Left lung (tissue), 14 donors: ENCODE measurements at places on chromosomes 5 and 9. TPM values are rescaled to one million over a fixed set of nuclear protein-coding genes. Genes with fewer than 3 reads are reported as not detected.

DNA sequence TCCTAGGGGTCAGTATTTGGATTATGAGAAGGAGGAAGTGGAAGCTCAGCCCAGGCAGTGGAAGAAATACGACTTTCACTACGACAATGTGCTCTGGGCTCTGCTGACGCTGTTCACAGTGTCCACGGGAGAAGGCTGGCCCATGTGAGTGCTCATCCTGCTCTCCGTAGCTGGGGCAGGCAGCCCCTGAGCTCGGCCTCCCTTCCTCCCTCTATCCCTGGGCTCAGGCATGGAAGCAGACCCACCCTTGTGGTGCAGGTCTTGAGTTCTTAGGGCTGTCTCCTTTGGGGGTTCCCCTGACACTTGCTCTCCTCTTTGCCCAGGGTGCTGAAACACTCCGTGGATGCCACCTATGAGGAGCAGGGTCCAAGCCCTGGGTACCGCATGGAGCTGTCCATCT, 180.1 kb downstream of the CACNA1B start:
- DNase-seq: no peak

The PCSK1 gene
- 0.64 TPM for polyA plus RNA-seq

- DNase-seq: no peak
Observed at GRCh38 chr9:107375651-107376369, 92.7 kb downstream of the RAD23B start.

The PCDHGB3 gene
- 2.7 TPM for polyA plus RNA-seq

GRCh38 chr9:13503599-13503998, 224.1 kb upstream of the MPDZ start:
- DNase-seq: no peak

The GMCL2 gene
- not detected for polyA plus RNA-seq

- DNase-seq: no peak
Observed at GRCh38 chr5:53180538-53180937, 71.0 kb upstream of the MOCS2 start.

DNA sequence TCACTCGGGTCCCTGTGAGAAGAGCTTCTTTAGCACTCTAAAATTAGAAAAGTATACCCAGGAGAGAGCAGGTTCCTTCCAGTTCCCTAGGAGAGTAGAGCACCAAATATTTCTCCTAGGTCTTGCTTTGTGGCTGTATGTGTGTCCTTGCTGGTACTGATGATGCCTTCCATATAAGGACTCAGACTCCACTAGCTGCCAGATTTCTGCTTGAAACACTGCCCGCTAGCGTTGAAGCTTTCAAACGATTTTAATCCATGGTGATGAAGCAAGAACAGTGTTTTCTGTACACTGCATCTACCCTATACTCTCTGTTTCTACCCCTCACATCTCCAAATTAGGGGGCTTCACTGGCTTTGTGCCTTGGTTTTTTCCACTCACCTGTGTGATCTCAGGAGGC, 2.4 kb upstream of the SMC2 start:
- peak; percentile 35 for DNase-seq

DNA sequence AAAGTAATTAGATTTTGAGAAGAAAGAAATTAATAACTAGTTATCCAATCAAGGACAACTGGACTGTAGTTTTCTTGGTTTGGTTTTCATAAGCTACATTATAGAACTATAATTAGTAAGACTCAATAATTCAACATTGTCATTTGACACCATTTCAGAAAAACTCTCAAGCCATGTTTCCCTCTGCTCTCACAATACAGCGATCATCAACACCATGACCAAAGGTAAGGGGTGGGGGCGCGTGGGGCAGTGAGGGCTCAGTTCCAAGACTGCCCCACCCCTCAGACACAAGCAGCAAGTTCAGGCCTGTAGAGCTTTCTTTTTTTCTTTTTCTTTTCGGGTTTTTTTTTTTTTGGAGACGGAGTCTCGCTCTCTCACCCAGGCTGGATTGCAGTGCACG, 6.4 kb downstream of the CMBL start:
- DNase-seq: no peak

DNA sequence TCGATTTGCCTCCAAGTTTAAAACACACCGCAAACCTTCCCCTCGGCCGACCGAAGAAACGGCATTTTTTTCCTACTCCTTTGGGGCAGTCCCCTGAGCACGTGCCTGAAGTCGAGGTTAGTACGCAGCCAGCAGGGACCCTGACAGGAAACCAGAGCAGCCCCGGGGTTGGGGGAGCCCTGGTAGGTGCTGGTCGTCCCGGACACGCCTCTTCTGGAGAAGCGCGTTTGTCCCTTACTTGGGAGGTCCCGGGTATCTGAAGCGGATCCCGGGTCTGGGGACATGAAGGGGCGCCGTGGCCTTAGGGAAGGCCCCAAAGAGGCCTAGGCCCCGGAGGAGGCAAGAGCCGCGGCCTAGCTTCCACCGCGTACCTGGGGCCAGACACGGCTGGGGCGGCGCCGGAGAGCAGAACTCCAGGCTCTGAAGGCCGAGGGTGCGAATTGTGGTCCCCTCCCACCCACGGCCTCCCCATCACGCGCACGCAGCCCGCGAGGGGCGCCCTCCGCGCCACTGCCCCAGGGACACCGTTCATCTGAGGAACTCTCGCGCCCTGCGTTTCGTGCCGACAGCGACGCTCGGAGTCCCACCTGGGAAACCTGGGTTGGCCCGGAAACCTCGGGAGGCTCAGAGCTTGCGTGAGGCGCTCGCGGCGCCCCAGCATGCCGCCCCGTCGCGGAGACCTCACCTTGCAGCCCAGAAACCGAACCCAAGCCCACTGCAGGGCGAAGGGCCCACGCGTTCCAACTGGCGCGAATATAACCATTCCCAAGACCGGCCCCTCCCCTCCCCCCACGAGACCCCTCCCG, 10.4 kb downstream of the OTP start:
- DNase-seq: no peak

DNA sequence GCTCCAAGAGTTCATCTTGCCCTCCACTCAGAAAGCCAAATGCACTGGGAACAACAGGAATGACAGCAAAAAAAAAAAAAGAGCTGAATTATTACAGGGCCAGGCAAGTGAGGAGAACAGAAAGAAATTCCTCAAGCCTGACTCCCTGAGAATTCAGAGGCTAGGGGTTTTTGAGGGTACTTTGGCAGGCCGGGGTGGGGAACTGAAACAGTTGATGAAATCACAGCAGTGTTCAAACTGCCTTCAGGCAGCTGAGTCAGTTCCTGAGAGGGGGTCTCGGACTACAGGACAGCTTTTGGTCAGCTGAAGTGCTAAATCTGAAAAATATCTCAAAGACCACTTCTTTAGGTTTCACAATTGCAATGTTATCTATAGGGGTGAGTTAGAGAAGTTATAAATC, 419.4 kb downstream of the SEMA5A start:
- no peak for DNase-seq

GRCh38 chr5:8538821-8539220, 669.9 kb downstream of the MTRR start:
- DNase-seq: no peak

GRCh38 chr9:118674942-118675341, 694.3 kb downstream of the BRINP1 start:
- no peak for DNase-seq

- DNase-seq: peak; percentile 94
Observed at GRCh38 chr9:124658165-124659017, 112.7 kb downstream of the NR6A1 start.

The HRH2 gene
- 7.7 TPM for polyA plus RNA-seq

DNA sequence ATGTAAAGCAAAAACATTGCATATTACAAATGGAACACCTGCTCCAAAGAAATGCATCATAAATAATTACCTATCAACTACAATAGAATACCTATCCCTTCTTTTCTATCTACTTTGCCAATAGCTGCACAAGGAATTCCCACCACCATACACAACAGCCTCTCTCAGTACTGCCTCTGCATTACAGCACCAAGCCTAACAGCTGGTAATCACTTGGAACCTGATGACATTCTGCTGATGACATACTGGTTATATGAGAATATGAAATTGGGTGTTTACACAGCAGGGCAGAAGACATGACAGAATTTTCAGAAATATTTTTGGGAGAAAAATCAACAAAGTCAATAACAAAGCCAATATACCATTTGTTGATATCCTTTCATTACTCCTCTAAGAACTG, 43.2 kb downstream of the PSMB7 start:
- DNase-seq: no peak

- DNase-seq: no peak
Observed at GRCh38 chr9:127349483-127350113, 47.4 kb upstream of the SLC2A8 start.

GRCh38 chr5:180606215-180606785, 15.0 kb upstream of the SCGB3A1 start:
- no peak for DNase-seq

GRCh38 chr5:60779466-60779865, 64.6 kb downstream of the ELOVL7 start:
- DNase-seq: no peak

DNA sequence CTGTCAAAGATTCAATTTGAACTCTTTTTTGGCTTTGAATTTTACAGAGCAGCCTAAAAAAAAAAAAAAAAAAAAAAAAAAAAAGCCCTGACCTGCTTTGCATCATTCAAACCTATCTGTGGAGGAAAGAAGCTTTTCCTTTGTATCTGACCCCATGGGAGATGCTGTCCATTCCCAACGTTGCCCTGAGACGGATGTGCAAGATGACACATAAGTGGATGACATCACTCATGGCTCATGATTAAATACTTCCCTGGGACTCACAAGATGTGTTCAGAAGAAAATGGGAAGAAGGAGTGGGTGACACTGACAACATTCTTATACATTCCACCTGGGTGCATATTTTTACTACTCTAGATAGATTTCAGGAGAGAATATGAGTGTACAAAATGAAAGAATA, 245.7 kb upstream of the ELAVL2 start:
- DNase-seq: no peak

The SERF1A gene
- 11.9 TPM for polyA plus RNA-seq

The SPINK4 gene
- polyA plus RNA-seq: not detected

- DNase-seq: no peak
Observed at GRCh38 chr9:70954126-70954525, 167.3 kb downstream of the TRPM3 start.

The ZNF346 gene
- polyA plus RNA-seq: 30.4 TPM

The PCDHB3 gene
- 4.1 TPM for polyA plus RNA-seq

The CPEB4 gene
- polyA plus RNA-seq: 16.3 TPM

- DNase-seq: peak; percentile 19
Observed at GRCh38 chr9:5832071-5832537, 813 bp downstream of the ERMP1 start.

The OR1J2 gene
- not detected for polyA plus RNA-seq

GRCh38 chr5:125045646-125046045, 299.2 kb upstream of the ZNF608 start:
- DNase-seq: no peak

- DNase-seq: no peak
Observed at GRCh38 chr5:137954131-137954879, 65.0 kb downstream of the PKD2L2 start.

The INSL4 gene
- not detected for polyA plus RNA-seq

The GPR151 gene
- polyA plus RNA-seq: not detected

GRCh38 chr5:100799166-100799565, 103.9 kb downstream of the ST8SIA4 start:
- DNase-seq: no peak

- no peak for DNase-seq
Observed at GRCh38 chr5:133581918-133582317, 30.4 kb downstream of the FSTL4 start.

DNA sequence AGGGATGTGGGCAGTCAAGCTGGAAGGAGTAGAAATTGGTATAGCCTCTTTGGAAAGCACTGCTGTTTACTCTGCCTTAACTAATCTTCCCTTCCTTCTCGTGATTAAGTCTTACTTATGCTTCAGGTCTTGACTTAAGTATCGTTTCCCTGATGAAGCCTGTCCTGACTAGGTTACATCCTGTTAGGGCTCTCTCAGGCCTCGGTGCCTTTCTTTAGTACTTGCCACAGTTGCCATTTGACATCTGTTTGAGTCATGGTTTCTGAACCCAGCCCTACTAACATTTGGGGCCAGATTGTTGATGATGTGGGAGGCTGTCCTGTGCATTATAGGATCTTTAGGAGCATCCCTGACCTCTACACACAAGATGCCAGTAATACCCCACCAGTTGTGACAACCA, 94.4 kb downstream of the GAPVD1 start:
- no peak for DNase-seq

DNA sequence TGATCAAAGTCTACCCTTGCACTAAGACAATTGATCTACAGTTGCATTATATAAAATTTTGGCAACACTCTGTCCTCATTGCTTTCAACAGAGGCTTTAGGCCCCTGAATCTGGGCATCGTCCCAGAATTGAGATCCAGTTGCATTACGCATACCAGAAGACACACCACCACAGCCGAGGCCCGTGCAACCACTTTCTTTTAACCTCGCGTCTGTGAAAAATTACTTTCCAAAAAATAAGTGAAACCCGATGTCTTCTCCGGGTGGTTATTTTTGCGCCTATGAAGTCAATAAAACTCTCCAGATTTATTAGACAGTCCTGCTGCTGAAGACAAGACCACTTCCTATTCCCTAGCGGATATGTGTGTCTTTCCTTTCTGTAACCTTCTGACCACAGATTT, 52.1 kb upstream of the NFIB start:
- DNase-seq: peak; percentile 87

The SNAPC4 gene
- polyA plus RNA-seq: 11.3 TPM

DNA sequence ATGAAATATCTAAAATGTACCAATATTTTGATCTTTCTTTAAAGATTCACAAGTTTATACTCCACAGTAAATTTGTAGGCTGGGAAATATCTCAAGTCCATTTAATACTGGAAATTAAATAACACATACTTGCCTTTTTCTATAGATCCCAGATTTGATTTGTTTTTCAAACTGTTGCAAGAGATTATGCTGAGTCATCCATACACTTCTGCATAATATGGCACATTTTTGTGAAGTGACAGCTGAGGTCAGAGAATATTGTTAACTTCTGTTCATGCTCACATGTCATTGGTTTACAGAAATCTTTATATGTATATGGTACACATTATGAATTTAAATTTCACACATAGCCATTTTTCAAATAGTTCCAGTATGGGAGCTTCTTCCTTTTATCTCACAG, 1066.3 kb upstream of the NUDT12 start:
- no peak for DNase-seq
